ENCODE measurements at places on chromosomes 13 and 19.

GRCh38 chr13:112686987-112687386, 2.9 kb upstream of the ATP11A start:
- DNase-seq, result no peak

GRCh38 chr19:36246006-36246481, 31.1 kb downstream of the ZNF146 start:
- no peak for DNase-seq

GRCh38 chr19:52665529-52665928, 27.4 kb upstream of the ZNF83 start:
- DNase-seq, result no peak

DNA sequence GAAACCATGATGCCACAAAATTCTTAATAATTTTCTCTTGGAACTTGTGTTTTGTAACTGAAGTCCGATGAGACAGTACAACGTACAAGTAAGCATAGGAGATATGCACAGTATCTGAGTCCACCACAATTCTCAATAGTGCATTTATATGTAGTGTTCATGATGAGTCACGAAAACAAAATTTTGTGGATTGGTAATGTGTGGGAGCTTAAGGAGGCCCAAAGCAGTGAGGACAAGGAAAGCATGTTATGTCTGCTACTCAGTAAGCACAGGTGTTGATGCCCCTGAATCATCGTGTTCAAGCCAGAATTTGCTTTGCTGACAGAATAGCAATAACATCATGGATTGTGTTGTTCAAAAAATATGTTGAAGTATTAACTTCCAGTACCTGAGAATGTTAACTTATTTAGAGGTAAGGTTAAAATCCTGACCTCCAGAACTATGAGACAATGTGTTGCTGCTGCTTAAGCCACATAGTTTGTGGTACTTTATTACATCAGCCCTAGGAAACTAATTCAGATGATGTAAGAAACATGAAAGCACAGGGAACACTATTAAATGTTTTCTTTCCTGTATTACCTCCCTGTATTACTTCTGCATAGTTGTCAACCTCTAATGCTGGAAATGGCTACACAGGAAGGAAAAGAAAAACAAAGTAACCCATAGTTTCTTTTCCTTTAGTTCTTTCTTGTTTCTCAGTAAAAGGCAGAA, 201.3 kb downstream of the SLITRK6 start:
- DNase-seq, result no peak

DNA sequence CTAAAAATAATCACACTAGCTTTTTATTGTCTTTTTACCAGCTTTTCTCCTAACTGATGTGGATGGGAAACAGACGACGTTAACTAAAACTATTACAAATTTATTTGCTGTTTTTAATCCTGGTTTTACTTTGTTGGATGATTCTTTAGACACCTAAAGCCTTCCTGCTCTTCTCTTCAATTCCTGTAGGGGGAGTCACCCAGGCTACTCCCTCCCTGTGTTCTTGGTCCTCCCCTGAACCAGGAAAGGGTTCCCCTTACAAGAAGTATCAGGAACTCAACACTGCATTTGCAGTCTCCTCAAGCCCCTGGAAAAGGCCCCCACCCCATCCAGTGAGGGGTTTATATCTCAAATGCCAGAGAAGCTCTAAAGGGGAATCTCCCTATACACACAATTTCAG, 206.1 kb downstream of the SUCLA2 start:
- peak; percentile 8 for DNase-seq

- no peak for DNase-seq
These were observed 7.6 kb downstream of the COL4A1 start for GRCh38 chr13:110299283-110299840.

GRCh38 chr19:51676566-51677083, 16.5 kb upstream of the SPACA6 start:
- DNase-seq, result no peak

- DNase-seq, result no peak
These were observed 8.7 kb downstream of the WTIP start for GRCh38 chr19:34490141-34490766.

DNA sequence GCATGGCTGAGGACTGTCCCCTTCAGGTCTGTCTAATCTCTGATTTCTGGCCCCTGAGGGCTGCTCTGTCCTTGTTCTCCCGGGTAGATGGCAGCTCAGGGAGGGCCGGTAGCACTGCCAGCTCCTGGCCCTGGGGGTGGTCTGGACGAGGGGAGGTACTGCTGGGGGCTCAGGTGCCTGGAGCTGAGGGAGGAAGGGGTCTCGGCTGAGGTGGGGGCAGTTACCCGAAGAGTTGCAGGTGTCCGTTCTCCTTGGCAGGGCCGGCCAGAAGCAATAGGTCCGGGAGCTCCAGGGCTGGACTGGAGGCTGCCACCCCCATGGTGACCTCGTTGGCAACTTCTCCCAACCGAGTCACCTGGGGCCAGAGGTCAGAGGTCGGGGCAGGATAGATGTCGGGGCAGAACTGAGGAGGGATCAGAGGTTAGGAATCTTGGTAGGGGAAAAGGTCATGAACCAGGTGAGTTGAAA, 1.2 kb upstream of the EMC10 start:
- DNase-seq, result no peak

DNA sequence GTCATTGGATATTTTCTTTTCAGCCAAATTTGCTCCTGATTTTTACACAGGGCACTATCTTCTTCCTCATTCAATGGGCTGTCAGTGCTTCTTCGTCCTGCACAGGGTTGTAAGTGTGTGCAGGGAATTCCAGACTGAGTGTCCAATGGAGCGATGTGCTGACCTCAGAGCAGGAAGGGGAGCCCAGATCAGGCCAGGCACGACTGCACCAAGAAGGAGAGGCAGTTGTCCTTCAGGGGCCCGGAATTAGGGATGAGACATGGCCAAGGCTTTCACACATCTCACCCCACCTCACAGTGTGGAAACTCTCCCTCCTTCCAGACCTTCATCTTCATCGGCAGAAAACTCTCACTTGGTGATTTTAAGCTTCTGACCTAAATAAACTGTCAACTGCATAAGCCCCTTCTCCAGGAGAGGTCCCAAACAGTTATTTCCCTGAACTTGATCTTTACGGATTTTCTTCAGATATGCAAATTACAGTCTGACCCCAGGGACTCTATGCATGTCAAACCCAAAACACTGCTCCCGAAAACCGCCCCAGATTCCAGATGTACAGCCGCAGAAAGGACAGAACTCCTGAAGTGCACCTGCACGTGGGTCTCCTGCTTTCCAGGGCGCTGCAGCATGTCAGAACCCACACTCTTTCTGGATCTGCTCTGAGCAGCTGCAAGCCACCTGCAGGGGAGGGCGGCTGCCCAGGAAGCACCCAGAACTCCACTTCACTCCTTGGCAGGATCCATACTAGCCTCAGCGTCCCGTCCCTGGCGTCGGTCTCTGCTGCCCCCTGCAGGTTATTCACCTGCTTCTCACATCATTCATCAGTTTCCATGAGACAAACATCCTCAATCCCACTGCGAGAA, 625 bp upstream of the ZNF20 start:
- DNase-seq, result no peak

DNA sequence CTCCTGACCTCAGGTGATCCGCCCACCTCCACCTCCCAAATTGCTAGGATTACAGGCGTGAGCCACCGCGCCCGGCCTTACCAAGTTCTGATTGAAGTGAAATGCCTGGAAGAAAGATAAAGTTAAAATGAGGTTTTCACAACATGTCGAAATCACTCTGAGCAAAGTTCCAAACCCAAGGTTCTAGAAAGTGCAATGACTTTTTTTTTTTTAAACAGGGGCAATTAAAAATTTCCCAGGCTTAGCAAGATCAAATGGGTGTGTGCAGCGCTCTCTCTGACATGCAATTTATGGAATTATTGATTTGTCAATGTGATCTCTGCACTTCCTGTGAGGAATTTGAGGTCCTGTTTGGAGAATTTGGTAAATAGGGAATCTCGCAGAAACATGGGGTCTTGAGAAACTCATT, 12.8 kb upstream of the MAP2K2 start:
- DNase-seq, result no peak

GRCh38 chr19:51821921-51822320, 27.0 kb downstream of the FPR3 start:
- no peak for DNase-seq

- peak; percentile 55 for DNase-seq
These were observed 122.0 kb downstream of the ENOX1 start for GRCh38 chr13:43664700-43665191.

- no peak for DNase-seq
These were observed 54.8 kb downstream of the GATAD2A start for GRCh38 chr19:19460258-19460731.

DNA sequence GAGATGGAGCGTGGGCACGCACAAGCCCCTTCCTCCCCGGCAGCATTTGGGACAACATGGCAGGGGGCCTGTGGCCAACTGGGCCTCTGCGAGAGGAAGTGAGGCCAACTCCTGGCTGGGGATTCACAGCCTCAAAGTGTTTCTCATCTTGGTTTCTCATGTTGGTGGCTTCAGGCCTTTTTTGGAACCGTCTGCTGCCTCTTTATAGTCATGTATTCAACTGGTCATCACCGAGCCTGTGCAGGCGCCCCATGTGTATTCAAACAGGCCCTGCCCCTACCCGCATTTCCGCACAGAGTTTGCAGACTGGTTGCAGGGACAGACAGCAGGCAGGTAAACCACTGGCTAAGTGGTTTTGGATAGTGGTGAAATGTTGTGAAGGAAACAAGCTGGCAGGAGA, 17.3 kb upstream of the RELB start:
- DNase-seq, result no peak

DNA sequence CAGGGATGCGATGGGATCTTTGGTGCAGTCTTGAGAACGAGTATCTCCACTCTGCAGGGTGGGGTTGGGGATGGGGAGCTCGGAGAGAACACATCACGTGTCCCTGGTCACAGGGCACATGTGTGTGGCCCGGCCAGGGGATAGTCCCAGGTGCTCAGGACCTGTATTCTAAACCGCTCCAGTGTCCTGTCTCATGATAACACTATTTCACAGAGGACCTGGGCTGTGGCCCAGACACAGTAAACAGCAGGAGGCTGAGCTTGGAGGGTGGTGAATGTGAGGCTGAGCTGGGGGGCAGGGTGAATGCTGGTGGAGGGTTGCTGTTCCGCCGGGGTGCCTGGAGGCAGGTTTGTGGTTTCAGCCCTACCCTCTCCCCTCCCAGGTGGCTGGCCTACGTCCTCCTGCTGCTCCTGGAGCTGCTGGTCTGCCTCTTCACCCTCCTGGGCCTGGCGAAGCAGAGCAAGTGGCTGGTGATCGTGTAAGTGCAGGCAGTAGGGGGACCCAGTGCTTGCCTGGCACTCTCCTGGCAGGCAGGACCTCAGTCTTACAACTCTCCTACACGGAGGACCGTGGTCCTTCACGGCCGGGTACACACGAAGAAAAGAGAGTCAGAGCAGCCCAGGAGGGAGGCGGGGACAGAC, 11.1 kb downstream of the TTYH1 start:
- no peak for DNase-seq

DNA sequence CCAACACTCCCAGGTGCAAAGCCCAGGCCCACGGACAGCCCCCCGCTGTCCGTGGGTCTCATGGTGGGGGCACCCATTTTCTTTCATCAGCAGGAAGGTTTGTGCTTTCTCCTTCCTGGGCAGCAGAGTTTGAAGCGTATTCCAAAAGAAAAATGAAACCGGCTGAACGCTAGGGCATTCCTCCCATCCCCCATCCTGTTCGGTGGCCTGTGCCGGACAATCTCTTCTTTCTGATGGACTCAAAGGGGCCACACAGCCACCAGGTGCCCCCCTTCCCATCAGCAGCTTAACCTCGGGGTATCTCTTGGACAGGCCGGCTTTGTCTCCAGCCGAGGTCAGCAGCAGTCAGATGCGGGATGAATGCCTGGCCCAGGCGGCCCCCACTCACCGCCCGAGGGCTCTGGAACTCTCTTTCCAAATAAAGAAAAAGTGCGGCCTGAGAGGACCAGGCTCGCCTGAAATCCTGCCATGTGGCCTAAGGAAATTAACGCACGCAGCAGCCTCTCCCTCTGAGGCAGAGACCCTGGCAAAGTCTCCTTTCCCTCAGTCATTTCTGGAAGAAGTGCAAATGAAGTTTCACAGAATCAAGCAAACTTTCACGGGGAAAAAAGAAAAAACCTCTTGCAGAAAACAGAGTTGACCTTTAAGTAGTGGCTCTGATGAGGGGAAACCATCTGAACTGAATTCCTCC, 67.8 kb downstream of the RASA3 start:
- DNase-seq, result peak; percentile 51

All from ACHN (cell line).